ENCODE measurements at places on chromosomes 5 and 9. TPM values are rescaled to one million over a fixed set of nuclear protein-coding genes. Genes with fewer than 3 reads are reported as not detected.

DNA sequence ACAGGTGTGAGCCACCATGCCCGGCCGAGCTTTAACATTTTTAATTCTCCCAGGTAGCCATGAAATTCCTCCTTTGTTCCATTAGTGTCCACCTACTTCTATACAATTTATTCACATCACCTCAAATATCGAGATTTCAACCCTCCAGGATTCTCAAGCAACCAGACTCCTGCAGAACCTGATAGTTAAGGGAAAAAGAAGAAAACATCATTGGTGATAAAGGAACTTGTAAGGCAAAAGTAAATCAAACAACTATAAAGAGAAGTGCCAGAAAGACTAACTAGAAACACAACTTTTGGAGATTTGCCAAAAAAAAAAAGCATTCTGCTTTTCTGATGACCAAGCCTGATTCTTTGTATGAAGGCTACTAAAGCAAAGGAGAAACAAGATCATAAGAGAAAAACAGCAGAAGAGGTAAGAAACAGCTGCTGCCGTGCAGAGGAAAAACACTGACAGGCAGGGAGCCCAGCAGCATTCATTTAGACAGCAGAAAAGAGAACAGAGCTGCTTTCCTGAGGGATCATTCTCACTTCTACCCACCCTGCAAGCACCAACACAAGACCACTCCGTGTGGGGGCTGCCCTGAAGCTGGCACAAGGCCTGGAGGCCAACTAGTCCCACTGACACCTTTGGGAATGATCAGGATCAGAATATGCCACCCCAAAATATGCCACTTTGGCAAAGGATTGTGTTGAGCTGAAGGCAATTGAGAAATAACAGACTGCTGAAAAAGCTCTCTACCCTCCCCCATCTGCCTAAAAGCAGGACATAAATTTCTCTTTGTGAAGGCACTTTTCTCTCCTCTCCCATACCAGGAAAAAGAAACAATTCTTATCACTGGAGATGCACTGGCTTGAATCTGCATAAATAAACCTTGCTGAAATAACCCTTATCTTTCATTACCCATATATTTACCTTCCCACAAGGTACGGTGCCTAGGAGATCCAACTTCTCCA is 75.1 kb downstream of the ALDH7A1 start:
- peak; percentile 74 for DNase-seq

DNA sequence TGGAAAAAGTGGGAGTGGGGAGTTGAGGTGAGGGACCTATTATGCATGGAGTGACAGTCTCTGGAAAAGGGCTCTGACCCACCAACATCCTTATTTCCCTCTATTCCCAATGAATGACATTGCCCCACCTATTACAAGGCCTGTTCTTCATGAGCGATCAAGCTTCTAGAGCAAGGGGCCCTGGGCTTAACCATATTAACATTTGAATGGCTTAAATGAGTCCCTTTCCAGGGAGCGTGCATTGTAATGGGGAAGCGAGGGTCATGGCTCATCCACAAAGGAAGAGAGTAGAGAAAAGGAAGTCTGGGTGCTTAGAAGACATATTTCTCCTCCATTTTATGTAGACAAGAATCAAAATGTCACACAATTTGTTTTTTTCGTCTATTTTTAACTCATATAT is 255.5 kb downstream of the CAAP1 start:
- DNase-seq, result no peak

GRCh38 chr9:86550401-86550800 is 196.2 kb upstream of the TUT7 start:
- no peak for DNase-seq

The ANKRD20A1 gene
- 0.41 TPM for total RNA-seq

- DNase-seq, result no peak
Observed at GRCh38 chr9:82284758-82285157, 296.2 kb downstream of the SPATA31D1 start.

- no peak for DNase-seq
Observed at GRCh38 chr5:89758146-89758545, 651.4 kb downstream of the CETN3 start.

DNA sequence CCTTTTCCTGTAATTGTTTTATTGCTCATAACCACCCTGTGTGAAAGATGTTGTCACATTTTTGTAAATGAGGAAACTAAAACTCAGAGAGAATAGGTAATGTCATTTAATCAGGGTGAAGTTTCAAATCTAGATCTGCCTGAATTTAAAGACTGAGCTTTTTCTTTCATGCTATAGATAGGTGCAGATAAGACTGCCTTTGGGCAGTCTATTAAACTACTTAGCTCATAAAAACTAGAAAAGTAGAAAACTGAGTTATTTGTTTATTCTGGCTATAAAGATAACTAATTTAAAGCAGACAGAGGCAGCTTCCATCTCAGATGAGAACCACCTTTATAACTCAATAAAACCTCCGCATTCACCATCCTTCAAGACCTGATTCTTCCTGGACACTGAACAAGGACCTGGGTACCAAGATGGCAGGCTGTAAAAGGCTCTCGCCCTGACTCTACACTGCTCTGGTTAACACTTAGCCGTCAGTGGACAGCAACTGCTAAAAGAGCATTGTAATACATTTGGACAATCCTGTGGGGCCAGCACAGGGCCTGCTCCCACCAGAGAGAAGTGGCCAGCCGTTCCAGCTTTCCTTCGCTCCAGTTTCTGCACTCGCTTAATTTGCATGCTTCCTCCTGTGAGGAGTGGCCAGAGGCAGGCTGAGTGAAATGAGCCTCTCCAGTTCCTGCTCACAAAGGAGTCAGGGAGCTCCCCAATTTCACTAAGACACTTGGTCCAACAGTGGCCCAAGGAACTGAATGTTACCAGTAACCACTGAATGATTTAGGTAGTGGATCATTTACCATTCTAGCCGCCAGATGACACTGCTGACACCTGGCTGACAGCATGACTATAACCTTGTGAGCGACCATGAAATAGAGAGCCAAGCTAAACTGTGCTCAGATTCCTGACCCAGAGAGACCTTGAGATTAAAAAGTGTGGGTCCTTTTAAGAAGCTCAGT is 566.4 kb downstream of the EFNA5 start:
- no peak for DNase-seq

GRCh38 chr9:27003426-27004077 is 1.9 kb downstream of the LRRC19 start:
- DNase-seq, result no peak

The ELOVL7 gene
- 0.23 TPM for total RNA-seq

GRCh38 chr5:668283-668995 is 24.7 kb downstream of the TPPP start:
- DNase-seq, result no peak

GRCh38 chr9:135813671-135814290 is 93.6 kb downstream of the CAMSAP1 start:
- DNase-seq, result no peak

DNA sequence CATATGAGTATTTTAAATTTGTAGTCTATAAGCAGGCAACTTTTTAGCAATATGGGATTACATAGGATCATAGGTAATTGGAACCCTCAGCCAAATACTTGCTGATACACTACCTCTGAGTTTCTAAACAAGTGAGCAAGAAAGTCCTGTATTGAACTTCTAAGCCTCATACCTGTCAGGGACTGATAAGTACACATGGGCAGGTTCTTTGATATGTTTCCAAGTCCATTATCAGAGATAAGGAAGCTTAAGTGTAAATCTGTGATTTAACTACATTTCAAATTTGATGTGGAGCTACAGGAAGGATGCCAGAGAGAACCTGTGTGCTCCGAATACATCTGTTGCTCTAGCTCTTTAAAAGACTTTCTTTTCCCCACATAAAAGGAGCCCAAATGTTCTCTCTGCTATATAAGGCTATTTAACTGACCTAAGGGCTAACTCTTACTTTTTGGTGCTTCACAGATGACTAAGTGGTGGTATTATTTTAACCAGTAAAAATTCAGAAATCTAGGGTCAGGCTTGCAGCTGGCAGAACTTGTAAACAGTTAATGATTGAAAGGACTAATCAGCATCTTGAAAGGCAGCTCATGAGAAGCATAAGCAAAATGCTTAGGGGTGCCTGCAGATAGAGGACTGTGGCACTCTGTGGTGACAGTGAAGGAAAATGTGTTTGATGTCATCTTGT is 228.6 kb downstream of the NR3C1 start:
- no peak for DNase-seq

DNA sequence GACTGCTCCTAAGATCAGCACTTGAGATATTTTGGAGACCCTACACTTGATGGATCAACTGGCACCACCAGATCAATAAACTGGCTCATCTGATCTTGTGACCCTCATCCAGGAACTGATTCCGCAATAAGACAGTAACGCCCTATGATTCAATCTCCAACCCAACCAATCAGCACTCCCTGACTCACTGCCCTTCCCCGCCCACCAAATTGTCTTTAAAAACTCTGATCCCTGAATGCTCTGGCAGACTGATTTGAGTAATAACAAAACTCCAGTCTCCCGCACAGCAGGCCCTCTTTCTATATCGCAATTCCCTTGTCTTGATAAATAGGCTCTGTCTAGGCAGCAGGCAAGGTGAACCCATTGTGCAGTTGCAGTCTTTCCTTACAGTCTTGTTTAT is 677.0 kb downstream of the LRRC70 start:
- DNase-seq, result no peak

GRCh38 chr5:58231041-58231440 is 228.8 kb downstream of the PLK2 start:
- DNase-seq, result no peak

DNA sequence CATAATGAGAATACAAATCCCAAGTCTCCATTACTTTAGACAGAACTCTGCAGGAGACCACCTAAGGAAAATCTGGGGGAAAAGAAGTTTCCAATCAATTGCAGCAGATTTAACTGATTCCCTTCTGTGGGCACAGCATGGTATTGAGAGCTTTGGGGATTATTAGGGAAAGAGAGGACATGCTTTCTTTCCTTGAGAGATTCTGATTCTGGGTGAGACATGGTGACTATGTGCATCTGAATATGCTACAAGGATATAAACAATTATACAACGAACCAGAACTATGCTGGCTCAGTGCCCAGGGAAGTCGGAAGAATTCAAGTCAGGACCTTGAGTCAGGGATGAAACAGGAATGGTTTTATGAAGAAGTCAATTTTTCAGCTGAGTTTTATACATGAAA is 183.7 kb downstream of the PDE4D start:
- DNase-seq, result no peak

The HINT1 gene
- total RNA-seq, result 154 TPM

The SOX30 gene
- total RNA-seq, result 0.11 TPM

The GARNL3 gene
- total RNA-seq, result 23.0 TPM

- no peak for DNase-seq
Observed at GRCh38 chr9:113178087-113178486, 27.3 kb downstream of the SLC31A2 start.

- DNase-seq, result no peak
Observed at GRCh38 chr5:151615431-151615830, 24.3 kb upstream of the FAT2 start.

The CTXN3 gene
- not detected for total RNA-seq
